ENCODE measurements at places on chromosomes 2 and 18. TPM values are rescaled to one million over a fixed set of nuclear protein-coding genes. Genes with fewer than 3 reads are reported as not detected.
A peak's percentile ranks its signal among the peaks of the same experiment; 100 is the strongest.

DNA sequence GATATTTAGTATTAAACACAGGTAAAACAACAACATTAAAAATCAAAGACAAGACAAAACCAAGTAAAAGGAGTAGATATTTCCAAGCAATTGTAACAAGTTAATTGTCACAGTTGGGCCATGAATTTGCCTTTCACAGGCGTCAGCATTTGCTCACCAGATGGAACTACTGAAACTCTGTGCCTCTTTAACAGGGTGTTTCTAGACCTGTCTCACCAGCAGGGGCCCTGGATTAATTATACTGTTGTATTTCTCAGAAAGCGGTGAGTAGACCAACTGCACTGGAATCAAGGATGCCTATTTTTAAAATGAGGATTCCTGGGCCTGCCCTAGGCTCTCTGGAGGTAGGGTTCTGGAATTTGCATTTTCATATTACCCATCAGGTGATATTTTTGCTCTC is 92.6 kb downstream of the UPP2 start:
- no peak for DNase-seq

USP34 gene
- 112 TPM for total RNA-seq

DNA sequence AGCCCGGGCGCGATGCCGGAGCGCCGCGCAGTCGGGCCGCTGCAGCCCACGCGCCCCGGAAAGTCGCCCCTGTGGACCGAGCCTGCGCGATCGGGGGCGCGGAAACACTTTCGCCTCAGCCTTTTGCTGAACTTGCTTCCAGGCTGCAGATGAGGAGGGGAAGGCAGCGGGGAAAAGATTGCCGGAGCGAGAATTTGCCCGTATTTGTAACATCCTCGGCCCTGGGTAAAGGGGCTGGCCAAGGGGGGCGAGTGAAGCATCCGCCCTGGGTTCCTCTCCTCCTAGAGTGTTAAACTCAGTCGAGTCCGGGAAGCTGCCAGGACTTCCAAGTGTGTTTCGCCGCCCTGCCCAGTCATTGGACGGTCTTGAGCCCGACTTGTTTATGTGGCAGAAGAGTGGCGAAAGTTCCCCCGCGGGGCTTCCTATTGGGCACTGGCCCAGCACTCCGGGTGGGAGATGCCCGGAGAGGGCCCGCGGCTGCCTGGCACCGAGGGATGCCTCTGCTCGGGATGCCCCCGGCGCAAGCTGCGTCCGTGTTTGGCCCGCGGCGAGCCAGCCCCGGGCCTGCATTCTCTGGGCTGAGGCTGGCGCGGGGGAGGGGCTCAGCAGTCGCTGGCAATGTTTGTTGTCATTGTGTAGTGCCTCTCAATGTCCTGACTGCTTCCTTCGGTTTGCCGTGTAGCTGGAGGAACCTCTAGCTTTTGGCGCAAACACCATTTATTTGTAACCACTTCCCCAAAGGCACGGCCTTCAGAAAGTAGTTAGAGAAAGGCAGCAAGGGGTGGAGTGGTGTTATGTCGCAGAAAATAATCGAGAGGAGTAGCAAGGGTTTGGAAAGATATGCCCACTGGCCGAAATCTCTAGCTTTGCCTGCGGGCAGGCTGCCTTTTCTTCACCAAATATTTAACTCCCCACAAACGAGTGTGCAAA is 1.1 kb downstream of the CYBRD1 start:
- DNase-seq: peak; percentile 86

GRCh38 chr18:70382017-70382416 is 93.2 kb downstream of the SOCS6 start:
- DNase-seq: no peak

- DNase-seq: no peak
Observed at GRCh38 chr2:217494557-217494956, 508.2 kb downstream of the TNS1 start.

GRCh38 chr18:25283781-25284180 is 68.2 kb downstream of the ZNF521 start:
- no peak for DNase-seq

DNA sequence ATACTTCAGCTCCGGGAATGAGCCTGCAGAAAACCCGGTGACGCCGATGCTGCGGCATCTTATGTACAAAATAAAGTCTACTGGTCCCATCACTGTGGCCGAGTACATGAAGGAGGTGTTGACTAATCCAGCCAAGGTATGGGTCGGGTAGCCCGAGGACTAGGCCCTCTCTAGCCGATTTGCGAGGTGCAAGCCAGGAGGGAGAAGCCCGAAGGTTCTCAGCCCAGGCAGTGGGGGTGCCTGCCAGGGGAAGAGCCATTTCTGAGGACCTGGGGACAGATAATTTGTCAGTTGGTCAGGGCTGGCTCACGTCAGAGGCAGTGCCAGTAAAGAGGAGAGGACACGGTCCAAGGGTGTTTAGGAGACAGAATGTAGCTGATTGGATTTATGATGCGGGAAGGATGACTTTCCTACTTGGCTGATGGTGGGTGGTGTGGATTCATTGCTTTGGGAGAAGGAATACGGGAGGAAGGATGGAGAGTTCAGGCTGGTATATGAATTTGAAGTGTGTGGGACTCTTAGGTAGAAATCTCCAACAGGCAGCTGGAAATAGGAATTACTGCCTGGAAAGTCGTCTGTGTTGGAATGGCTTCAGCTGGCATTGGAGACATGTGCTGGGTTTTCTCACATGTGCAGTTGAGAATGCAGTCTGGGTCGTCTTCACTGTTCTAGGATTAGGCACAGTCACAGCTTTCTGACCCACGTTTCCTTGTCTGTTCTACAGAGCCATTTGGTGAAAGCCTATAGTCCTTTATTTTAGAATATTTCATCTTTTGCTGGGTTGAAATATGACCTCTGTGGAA is 874 bp downstream of the NDUFAF7 start:
- DNase-seq: peak; percentile 63

ERICH2 gene
- 5.6 TPM for total RNA-seq
